ENCODE measurements at places on chromosomes 2 and 18.

GRCh38 chr2:232551250-232551638 is 755 bp downstream of the EIF4E2 start:
- no peak for DNase-seq

DNA sequence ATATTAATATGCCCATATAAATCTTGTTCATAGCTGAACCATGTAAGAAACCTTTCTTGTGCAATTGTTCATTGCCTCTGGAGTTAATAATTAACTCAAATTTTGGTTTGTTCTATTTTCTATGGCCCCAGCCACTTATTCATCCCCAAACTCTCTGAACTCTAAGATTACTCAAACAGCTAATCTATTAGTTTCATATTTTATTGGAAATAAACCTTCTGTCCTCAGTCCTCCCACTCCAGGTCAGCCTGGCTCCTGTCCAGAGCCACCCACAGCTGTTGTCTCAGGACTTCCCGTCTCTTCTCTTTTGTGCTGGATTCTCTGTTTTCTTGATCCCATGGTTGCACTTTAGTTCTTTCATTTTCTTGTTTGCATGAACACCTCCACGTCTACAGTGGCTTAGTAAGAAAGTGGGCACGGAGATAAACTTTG is 4.4 kb upstream of the RNF103 start:
- DNase-seq: no peak

GRCh38 chr2:104321116-104321795 is 532.7 kb upstream of the POU3F3 start:
- no peak for DNase-seq

DNA sequence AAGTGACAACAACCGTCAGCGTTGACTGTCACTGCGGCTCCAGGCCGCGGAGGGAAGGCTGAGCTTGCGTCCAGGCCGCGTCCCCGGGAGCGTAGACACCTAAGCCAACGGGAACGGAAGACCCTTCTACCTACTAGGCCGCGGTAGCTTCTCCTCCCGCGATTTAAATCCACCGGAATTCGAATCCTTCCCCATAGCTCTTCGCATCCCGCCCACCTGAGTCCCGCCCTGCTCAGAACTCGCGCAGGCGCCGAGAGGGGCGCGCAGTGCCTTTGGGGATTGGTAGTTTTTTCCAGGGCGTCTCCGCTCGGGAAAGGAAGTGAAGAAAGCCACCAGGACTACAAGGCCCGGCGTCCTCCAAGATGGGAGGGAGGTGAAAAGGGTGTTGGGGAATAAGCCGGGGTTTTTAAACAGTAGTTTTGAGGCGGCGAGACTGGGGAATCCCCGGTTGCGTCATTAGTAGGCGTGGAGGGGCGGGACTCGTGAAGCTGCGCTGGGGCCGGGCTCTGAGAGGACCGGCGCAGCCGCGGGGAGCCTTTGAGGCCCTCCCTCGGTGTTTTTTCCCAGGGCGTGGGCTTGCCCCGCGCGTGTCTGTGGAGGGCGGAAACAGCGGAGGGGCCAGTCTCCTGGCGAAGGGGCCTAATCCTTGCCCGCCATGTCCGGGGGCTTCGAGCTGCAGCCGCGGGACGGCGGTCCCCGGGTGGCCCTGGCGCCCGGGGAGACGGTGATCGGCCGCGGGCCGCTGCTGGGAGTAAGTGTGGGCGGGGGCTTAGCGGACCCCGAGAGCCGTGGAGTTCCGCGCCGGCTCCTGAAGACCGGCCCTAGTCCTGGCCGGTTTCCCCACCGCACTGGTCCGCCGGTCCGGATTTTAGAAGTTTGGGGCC is at the start of the genes APLF and FBXO48:
Gene APLF, plus strand, starts transcription at position 509 of the 884 bp plus-strand sequence. Its CDS starts 147 bp downstream, at position 656.
Gene FBXO48, minus strand, starts transcription at position 218 of the 884 bp plus-strand sequence. CDS start 2,149 bp downstream, outside the sequence.
- DNase-seq: peak; percentile 95

DNA sequence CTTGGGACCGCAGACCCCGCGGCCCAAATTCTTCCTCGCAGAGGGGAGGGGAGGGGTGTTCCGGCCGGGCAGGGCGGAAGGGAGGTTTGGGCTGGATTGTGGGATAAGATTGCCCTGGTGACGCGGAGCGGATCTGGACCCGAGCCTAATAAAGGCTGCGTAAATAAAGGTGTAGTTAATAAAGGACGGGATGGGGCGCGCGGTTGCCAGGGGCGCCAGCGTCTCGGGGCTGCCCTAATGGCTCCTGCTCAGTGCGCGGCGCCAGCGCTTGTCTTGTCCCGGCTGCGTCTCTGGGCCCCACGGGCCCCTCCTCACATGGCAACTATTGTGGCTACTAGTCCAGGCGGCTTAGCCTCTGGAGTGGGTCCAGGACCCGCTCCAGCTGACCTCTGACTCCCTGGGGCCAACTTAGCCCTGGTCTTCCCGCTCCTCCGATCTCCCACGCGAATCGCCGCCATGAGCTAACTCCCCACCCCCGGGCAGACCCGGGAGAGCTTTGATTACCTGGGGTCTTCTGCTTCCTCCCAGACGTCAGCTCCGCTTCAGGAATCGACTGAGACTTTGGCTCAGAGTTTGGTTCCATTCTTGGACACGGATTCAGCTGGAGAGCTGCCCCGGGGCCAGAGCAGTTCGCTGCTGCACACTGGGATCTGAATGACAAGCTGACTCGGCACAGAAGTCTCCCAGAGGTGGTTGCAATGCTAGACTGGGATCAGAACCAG is 36.5 kb downstream of the SLC25A52 start:
- DNase-seq: no peak

DNA sequence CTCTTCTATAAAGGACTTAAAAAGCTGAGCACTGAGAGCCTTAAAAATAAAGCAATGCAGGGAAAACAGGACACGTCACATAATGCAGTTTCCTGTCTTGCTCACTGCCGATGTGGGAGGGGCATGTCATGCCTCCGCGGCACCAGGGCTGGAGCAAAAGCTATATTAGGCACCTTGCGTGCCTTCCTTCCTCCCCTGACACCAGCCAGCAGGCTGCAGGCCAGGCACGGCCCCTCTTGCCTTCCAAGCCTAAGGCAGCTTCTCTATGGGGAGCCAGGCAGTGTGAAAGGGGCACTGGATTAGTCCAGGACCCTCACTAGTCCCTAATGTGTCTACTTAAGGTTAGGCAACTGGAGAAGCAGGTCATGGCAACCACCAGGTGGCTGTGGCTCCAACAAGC is 26.3 kb downstream of the MRPL35 start:
- no peak for DNase-seq

- no peak for DNase-seq
These were observed 167.7 kb downstream of the ANAPC1 start for GRCh38 chr2:111715987-111716904.

- DNase-seq: no peak
These were observed 2.4 kb downstream of the MTCL1 start for GRCh38 chr18:8707556-8708300.

GRCh38 chr2:43701111-43701510 is 24.9 kb upstream of the C1GALT1C1L start:
- no peak for DNase-seq

- DNase-seq: no peak
These were observed 90.7 kb upstream of the LRRTM1 start for GRCh38 chr2:80395251-80395650.

- DNase-seq: no peak
These were observed 4.2 kb upstream of the GRB14 start for GRCh38 chr2:164625378-164625971.

DNA sequence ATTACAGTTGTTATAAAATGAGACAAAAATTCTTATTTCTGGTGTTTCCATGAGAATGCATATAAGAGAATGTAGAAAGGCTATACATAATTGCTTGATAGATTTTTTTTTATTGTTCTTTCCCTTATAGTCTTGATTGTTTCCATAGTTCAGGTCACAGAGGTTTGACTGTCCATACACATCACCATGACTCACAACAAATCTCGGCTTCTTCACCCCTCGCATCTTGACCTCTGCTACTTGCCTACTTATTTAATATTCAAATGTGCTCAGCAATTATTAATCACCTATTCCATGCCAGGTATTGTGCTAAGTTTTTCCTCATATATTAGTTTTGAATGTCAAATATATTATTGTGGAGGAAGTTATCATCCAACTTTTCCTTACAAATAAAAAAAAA is 789.6 kb downstream of the RNF144A start:
- no peak for DNase-seq

GRCh38 chr2:73112026-73112912 is 479 bp downstream of the RAB11FIP5 start:
- DNase-seq: no peak

DNA sequence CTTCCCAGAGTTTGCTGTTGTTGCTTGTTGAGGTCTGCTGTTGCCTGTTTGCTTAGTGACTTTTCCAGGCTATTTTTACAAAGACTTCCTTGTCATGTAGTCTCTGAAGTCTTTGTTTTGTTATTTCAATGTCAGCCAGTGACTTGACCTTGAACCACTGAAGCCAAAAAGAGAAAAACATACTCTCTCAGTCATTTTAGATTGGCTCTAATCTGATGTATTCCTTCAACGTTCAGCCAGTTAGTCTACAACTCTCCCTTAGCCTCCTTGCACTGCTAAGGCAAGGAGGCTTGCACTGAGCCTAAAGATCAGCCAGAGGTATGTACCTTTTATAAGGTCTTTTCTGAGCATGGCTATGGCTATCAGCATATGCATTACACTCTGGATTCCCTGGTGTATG is 27.9 kb downstream of the KIAA1328 start:
- no peak for DNase-seq

- no peak for DNase-seq
These were observed 241.6 kb downstream of the PIK3C3 start for GRCh38 chr18:42196651-42197050.

- DNase-seq: no peak
These were observed 127.7 kb downstream of the RHBDD1 start for GRCh38 chr2:226963528-226963927.

GRCh38 chr18:63336366-63337099 is 17.0 kb upstream of the BCL2 start:
- no peak for DNase-seq

GRCh38 chr18:63844254-63844653 is 43.3 kb upstream of the SERPINB2 start:
- DNase-seq: no peak

- no peak for DNase-seq
These were observed 946.0 kb upstream of the CHAC2 start for GRCh38 chr2:52821631-52822030.

- DNase-seq: no peak
These were observed 274.0 kb downstream of the LNPK start for GRCh38 chr2:175728032-175728431.

DNA sequence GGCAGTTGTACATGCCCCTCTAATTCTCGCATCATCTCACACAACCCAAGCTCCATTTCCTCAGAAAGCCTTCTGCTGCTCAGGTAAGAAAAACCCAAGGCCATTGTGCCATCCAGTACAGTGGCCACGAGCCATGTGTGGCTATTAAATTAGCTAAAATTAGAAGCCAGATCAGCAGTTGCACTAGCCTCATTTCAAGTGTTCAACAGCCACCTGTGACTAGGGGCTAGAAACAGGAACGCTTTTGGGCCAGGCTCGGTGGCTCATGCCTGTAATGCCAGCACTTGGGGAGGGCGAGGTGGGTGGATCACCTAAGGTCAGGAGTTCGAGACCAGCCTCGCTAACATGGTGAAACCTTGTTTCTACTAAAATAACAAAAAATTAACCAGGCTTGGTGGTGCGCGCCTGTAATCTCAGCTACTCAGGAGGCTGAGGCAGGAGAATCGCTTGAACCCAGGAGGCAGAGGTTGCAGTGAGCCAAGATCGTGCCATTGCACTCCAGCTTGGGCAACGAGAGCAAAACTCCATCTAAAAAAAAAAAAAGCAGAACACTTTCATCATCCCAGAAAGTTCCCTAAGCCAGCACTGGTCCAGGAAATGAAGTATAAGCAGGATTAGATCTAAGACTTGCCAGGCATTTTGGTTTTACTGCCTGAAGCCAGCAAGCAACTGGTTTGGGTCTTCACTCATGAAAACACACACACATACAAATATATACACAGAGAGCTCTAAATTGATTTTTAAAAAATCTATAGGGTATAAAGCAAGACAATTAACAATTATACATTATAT is 35.7 kb downstream of the ATP8B1 start:
- no peak for DNase-seq

DNA sequence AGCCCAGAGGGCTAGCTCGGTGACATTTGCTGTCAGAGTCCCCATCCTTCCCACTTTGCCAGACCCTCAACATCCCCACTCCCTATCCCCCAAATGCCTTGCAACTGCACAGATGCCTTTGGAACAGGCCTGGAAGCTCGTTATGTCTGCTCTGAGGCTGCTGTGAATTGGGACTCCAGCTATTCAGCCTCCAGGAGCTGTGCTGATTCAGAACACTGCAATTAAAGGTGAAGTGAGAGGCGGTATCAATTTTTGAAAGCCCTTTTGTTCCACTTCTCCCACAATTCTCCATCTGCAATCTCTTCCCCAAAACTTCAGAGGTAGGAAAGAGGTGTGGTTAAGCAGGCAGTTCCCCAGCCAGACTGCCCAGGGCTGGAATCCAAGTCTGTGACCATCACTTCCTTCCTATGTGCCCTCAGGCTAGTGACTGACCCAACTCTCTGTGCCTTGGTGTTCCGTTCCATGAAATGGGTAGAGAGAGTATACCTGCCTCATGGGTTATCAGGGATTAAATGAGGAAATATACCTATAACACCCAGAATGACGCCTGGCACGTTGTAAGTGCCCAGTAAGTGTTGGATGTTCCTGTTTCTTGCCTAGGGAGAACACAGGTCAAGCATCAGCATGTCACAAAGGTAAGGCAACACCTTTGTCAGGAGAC is 17.5 kb downstream of the NOSTRIN start:
- DNase-seq: no peak

DNA sequence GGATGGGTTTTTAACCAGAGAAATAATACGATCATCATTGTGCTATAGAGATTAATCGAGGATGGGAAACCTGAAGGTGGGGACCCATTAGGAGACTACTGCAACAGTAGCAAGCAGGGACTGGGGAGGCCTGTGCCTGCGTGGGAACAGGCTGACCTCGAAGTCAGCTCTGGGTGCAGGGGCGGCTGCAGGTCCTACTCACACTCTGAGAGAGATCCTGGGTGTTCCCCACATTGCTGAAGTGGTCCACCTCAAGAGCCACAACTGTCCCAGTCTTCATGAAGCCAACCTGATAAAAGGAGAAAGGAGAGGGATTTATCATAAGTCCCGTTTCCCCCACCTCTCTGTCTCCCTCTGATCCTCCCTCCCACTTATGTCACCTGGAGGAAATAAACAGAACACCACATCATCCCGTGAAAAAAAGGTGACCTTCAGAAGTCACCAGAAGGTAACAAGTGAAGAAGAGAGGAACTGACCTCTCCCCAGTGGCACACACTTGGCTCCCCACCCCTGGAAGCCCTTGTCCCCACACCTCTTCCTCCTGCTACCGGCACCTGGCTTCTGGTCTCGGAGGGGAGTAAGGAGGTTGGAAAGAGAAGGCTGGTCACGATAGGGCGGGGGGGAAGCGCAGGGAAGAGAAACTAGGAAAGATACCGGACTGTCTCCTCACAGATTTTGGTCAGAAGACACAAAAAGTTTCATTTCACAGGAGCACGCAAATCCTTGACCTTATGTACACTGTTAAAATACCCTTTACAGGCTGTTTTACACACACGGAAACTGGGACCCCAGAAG is 50.4 kb downstream of the XDH start:
- DNase-seq: no peak

DNA sequence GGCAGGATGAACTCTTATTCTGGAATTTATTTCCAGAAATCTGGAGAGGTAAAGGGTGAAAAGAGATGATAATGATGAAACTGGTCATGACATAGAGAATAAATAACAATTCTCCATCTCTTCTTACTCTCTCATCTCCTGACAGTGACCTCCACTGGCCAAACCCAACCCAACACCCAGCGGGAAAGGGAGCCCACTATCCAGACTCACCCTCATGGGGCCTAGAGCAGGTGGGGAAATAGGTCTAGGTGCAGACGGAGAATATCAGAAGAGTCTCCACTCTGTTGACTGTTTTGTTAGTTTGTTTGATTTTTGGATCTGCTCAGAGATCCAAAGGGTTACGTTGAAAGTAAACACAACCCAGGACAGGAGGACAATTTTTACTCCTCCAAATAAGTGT is 263.2 kb upstream of the PARD3B start:
- DNase-seq: no peak

- no peak for DNase-seq
These were observed 249.9 kb upstream of the EPAS1 start for GRCh38 chr2:46047290-46047689.

Data from stimulated activated CD8-positive, alpha-beta memory T cell treated with anti-CD3 and anti-CD28 coated beads, Interleukin-15, amount 100 ng/mL, for 24 hours (primary cell).